ENCODE measurements at places on chromosomes 2 and 18.

DNA sequence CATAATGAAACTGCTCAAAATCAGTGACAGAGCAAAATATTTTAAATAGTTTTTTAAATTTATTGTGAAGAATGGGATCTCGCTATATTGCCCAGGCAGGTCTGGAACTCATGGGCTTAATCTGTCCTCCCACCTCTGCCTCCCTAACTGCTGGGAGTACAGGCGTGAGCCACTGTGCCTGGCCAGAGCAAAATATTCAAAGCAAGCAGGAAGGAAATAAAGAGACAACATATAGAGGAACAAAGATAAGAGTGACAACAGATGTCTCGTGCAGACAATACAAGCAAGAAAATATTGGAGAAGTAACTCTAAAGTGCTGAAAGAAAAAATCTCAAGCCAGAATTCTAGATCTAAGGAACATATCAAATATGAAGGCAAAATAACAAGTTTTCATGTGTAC lies 5.0 kb upstream of the SCLY start:
- DNase-seq: no peak

DNA sequence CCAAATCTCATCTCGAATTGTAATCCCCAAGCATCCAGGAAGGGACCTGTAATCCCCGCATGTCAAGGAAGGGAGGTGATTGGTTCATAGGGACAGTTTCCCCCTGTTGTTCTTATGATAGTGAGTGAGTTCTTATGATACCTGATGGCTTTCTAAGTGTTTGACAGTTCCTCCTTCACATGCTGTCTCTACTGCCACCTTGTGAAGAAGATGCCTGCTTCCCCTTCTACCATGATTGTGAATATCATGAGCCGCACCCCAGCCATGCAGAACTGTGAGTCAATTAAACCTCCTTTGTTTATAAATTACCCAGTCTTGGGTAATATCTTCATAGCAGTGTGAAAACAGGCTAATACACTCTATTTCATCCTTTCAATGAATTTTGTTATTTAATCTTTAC lies 446.7 kb downstream of the RNF144A start:
- DNase-seq: no peak

GRCh38 chr2:79114797-79115494 lies 5.3 kb upstream of the REG1A start:
- no peak for DNase-seq

DNA sequence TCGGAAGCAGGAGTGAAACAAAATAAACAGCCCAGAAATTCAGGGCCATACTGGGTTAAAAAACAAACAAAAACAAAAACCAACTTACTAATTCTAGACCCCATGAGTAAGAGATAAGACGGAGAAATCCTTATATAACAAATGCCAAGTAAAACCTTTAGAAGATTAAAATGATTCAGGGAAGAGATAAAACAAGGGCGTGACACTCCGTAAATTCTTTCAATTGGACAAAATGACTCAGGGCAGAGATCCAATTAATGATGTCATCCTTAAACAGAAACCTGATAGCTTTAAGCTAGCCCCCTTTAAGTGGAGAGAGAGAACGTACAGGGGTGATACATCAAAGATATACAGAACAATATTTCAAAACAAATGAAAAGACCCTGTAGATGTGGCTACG lies 317.4 kb downstream of the NBAS start:
- DNase-seq: no peak

GRCh38 chr2:2850859-2851258 lies 519.8 kb upstream of the MYT1L start:
- no peak for DNase-seq

- DNase-seq: no peak
These were observed 228.9 kb downstream of the TMEM163 start for GRCh38 chr2:134489732-134490384.

DNA sequence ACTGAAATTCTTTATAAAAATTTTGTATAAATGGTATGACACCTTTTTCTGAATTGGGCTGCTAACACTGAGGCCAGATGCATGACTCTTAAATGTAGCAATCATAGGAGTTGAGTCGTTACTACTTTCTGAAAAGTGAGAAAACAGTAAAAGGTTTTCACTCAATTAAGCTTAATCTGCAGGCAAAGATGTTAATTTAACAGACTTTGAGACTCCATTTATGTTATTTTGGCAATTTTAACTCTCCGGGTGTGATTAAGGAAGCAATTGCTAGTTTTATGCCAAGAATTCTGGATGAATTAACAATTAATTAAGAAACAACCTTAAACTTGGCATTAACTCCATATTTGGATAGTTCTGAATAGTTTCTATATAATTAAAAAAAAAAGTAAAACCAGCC lies 104.3 kb downstream of the AGPS start:
- no peak for DNase-seq

- no peak for DNase-seq
These were observed 69.1 kb downstream of the CCDC93 start for GRCh38 chr2:117944816-117945215.

- DNase-seq: no peak
These were observed 98.7 kb upstream of the SLC66A3 start for GRCh38 chr2:11056614-11057013.

- no peak for DNase-seq
These were observed 31.7 kb downstream of the CABLES1 start for GRCh38 chr18:23166891-23167541.

DNA sequence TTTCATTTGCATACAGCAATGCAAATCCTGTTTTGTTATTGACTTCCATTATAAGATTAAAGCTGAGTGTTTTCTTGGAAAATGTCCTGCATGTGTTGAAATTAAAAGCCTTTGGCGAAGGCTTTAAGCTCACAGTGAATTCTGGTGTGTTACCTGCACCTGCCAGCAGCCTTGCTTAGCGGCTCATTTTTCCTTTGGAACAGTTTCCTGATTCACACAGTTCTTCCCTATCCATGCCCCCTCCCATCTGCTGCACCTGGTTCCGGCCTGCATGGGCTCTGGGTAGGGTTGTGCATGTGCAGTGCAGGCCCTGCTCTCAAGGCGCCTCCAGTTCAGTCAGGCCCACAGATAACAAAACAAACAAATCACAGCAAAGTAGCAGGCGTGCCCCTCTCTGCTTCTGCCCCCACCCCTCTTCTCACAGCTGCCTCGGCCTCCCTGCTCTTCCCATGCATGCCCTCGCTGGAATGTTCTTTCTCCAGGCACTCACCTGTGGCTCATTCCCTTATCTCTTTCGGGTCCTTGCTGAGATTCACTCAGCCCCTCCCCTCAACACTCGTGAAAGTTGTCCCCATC lies 15.8 kb downstream of the MTCL1 start:
- DNase-seq: no peak
